ENCODE measurements at places on chromosomes 7 and 10. TPM values are rescaled to one million over a fixed set of nuclear protein-coding genes. Genes with fewer than 3 reads are reported as not detected.

LEP gene
- under 0.01 TPM for total RNA-seq

PVRIG gene
- total RNA-seq = not detected

ANKRD7 gene
- total RNA-seq = 0.26 TPM

ATOH7 gene
- total RNA-seq = under 0.01 TPM

SKIDA1 gene
- total RNA-seq = under 0.01 TPM

PMS2 gene
- 22.6 TPM for total RNA-seq

ANKMY2 gene
- total RNA-seq = 5.5 TPM

GPER1 gene
- 0.13 TPM for total RNA-seq

LMBR1 gene
- 79.6 TPM for total RNA-seq

TRIL gene
- total RNA-seq = not detected

SLC39A12 gene
- not detected for total RNA-seq

Measured in bronchial epithelial cell (primary cell).